HFFc6 (cell line): ENCODE measurements at places on chromosomes 11 and 22. TPM values are rescaled to one million over a fixed set of nuclear protein-coding genes. Genes with fewer than 3 reads are reported as not detected.

UCP3 gene
- total RNA-seq = 0.28 to 0.62 TPM (median 0.50 TPM) in 3 replicates

DNA sequence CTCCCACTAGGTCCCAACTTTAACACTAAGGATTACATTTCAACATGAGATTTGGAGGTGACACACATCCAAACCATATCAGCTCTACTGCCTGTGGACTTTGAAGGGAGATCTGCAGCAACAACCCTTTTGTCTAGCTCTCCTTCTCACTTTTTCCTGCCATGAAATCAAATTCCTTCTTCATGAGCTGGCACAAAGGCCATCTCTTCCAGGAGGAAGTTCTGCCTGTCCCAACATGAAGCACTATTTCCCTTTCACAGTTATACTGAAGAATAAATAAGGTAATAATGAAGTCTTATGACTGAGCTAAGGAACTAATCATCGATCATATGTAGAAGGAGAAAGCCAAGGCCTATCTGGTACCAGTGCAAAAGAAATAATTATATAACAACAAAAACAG is 253.5 kb upstream of the TENM4 start:
- no peak for DNase-seq

DNA sequence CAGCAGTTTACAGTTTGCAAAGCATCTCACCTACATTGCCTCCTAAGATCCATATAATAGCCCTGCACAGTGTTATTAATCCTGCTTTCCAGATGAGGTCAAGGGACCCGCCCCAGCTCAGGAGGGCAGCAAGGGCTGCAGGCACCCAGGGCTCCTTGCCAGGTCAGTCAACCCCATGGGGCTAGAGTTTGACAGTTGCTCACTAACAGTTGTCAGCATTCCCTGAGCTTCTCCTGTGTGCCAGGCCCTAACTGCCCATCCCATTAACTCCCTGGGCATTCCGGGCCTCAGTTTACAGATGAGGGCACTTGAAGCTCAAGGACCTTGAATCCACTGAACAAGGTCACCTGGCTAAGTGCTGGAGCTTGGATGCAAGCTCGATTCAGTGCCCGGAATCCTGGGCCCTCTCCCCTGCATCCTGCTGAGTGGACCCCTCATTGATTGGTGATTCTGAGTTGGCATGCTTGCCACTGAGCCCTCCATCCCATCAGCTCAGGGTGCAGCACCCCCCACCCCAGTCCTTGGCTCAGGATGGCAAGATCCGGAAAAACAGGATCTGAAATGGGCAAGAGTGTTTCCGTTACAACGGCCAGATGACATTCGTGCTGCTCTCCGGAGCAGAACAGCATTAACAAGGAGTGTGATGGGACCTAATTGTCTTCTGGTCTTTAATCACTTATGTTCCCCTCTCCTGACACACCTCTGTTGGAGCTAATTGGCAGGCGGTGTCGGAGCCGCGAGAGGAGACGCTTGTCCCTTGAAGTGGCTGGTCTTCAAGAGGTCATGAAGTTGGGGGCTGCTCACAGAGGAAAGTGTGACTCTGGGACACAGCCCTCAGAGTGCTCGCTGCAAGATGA is 87.4 kb upstream of the SHISAL1 start:
- no peak for DNase-seq

DNA sequence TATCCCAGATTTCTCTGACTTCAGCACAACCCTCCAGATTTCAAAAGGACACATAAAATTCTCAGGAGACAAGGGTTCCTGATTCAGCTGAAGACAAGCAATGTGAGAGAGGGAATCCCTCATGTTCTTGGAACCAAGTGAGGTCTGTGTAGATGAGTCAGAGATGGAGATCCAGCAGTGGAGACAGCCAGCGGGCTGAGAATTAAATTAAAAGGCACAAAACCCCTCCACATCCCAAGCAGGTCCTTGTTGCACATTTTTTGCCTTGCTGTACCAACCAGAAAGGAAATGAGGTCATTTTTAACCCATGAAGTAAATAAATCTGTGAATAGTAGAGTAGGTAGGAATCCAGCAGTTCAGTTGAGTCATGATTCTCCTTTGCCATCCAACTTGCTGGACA is 9.7 kb downstream of the MTNR1B start:
- DNase-seq = peak; percentile 57

DNA sequence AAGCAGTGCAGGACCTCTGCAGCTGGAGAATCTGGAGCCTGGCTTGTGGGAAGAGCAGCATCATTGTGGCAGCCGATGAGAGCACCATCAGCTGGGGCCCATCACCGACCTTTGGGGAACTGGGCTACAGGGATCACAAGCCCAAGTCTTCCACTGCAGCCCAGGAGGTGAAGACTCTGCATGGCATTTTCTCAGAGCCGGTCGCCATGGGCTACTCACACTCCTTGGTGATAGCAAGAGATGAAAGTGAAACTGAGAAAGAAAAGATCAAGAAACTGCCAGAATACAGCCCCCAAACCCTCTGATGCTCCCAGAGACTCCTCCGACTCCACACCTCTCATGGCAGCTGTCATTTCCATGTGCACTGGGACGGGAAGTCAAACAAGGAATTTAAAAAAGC is 35.6 kb downstream of the ASRGL1 start:
- DNase-seq = no peak
